Lower lobe of right lung (tissue), 2 donors: ENCODE measurements at places on chromosomes 5 and 9.

DNA sequence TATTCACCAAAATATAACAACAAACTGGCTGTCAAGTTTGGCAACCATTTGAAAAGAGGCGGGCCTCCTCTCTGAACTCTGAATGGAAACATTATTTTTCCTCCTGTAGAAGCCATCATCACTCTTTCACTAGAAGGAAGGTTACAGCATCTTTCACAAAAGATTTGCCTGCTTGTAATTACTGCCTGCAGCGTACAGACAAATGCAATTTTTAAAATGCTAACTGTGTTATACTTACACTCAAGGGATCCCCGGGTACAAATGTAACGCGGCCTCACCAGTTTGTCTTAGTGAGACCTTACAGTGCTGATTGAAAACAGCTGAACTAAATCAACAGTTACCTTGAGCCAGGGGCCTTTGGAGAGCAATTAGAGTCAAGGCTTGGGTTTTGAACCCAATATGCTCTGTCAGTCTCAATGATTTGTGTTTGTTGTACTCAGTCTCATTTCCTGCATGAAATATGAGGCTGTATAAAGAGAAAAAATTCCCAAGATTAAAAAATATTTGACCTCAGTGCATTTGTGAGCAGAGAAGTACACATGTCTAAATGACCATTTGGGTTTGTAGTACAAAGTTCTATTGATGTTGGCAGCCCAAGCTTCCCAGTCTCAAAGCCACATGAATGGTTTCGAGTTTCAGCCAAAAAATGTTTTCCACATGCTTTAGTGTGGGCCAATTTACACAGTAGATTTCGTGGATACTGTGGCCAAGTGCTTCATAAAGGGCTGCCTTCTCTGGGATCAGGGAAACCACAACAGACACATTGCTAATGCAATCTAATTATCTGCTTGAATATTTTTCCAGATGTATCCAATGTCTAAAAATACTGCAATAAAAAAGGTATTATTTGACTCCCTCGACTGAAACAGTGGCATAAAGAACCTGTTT lies 500.0 kb downstream of the SPATA31D1 start:
- DNase-seq = no peak

- DNase-seq = no peak
Measured at GRCh38 chr9:100277166-100277979, 75.4 kb downstream of the TEX10 start.

DNA sequence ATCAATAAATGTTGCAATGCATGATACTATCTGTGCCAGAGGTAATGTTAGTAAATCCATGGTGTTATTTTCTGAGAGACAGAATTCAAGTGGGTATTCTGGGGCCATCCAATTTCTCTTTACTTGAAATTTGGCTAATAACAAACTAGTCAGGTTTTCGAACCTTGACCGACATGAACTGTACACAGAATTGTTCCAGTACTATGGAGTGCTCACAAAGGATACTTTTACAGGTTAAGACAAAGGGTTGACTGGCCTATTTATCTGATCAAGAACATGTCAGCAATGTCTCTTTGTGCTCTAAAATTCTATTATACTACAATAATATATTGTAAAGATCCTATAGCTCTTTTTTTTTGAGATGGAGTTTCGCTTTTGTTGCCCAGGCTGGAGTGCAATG lies 18.2 kb downstream of the MLANA start:
- no peak for DNase-seq

GRCh38 chr5:141245250-141245717 lies at the start of gene PCDHB15:
TSS of gene PCDHB15 (plus strand) at chr5:141245395. CDS start at chr5:141245579, 184 bp downstream.
- DNase-seq = no peak

GRCh38 chr5:96045888-96046287 lies 84.2 kb upstream of the ELL2 start:
- DNase-seq = no peak

DNA sequence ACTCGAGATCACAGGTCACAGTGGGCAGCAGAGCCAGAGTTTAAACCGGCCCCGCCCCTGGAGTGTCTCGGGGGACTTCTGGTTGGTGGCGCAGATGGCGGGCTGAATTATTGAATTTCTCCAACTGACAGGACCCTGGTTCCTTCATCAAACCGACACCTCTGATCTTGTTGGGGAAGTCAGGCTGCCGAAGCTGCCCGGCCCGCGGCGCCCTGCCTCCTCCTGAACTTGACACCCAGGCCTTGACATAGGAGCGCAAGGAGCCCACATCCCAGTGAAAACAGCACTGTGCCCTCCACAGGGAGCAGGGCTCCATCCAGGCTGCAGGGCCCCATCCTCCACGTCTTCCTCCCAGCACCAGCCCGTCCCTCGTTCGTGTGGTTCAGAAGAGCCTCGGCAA lies 105.2 kb downstream of the OLFM1 start:
- no peak for DNase-seq

GRCh38 chr5:168086104-168086610 lies 205.3 kb upstream of the WWC1 start:
- DNase-seq = no peak

DNA sequence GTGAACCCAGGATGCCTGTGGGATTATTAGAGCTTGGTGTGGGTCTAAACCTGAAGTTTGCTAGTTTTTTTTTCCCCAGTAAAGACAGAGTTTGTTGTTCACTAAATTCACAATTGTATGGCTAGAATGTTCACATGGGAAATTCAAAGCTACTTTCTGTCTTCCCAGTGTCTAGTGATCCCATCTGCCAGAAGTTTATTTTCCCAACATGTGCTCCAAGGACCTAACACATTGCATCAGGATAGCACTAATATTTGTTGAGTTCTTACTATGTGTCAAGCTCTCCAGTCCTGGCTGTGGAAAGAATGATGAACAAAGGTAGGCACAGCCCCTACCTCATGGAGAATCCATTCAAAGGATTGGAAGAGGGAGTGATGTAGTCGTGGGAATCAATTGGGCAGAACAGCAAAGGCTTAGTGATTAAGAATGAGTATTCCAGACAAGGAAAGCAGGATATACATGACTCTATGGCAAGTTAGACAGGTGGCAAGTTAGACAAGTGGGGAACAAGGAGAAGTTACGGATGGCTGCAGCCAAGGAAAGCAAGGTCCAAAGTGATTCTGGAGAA lies 521.5 kb upstream of the WWC1 start:
- no peak for DNase-seq

- no peak for DNase-seq
Measured at GRCh38 chr5:72460413-72460812, 46.8 kb downstream of the ZNF366 start.

DNA sequence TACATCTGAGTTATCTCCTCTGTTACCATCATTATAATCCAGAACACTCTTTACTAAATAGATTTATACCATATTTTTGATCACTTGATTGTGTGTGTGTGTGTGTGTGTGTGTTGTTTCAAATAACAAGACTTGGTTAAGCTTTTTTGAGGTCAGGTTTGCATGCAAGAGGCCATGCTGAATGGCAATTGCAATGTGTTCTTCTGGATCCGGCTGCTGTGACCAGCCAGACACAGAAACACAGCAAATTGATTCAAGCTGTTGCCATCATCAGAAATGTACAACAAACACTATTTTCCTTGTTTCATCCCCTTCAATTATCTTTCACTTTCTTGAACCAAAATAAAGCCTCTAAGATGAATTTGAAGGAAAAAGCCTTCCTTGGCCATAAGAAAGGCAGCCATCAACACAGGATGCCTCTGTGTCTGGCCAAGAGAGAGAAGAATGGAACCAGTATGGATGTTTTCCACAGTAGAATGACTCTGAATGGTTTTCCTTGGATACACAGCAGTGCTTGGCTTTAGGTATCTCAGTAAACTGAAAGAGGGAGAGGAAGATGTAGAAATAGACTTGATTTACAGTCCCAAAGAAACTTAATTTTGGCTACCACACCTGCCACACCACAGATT lies 53.9 kb downstream of the DPYSL3 start:
- no peak for DNase-seq

GRCh38 chr9:136251264-136252115 lies 5.9 kb upstream of the QSOX2 start:
- no peak for DNase-seq

DNA sequence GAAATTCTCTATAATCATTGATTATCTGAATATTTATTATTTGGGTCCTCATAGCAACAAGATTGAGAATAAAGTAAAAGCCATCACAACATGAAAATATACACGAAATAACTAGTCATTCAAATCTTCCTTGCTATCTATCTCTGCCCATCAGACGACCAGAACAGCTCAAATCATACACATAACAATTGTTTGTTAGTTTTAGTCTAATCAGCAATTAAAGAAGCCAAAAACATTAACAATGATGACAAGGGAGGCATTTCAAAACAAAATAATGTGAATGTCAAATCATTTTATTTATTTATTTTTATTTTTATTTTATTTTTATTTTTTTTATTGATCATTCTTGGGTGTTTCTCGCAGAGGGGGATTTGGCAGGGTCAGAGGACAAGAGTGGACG lies 106.0 kb upstream of the BNC2 start:
- DNase-seq = no peak
